ENCODE measurements at places on chromosomes 2 and 18. TPM values are rescaled to one million over a fixed set of nuclear protein-coding genes. Genes with fewer than 3 reads are reported as not detected.

The NYAP2 gene
- 0.30 TPM for total RNA-seq

The MGAT4A gene
- total RNA-seq: 12.2 TPM

The WNT10A gene
- 1.2 TPM for total RNA-seq

The UGT1A3 gene
- total RNA-seq: 67.1 TPM

The COL4A4 gene
- 6.0 TPM for total RNA-seq

The CETN1 gene
- total RNA-seq: not detected

The DSEL gene
- total RNA-seq: 2.5 TPM

The MC5R gene
- not detected for total RNA-seq

The CBLN2 gene
- total RNA-seq: not detected

The MAB21L4 gene
- 68.8 TPM for total RNA-seq

The ANKRD23 gene
- 8.9 TPM for total RNA-seq

The RAMP1 gene
- total RNA-seq: 48.5 TPM

The SERPINB13 gene
- total RNA-seq: not detected

The CNRIP1 gene
- total RNA-seq: not detected

The CLEC4F gene
- total RNA-seq: not detected

The NEU4 gene
- 0.92 TPM for total RNA-seq

The LRP1B gene
- total RNA-seq: 1.7 TPM

The RGPD4 gene
- total RNA-seq: not detected

The DOK1 gene
- 15.0 TPM for total RNA-seq

The TNS1 gene
- total RNA-seq: 6.0 TPM

The SLC30A3 gene
- 2.3 TPM for total RNA-seq

The MYCN gene
- not detected for total RNA-seq

The RUFY4 gene
- not detected for total RNA-seq

The GPR39 gene
- 14.1 TPM for total RNA-seq

The CDH2 gene
- total RNA-seq: 8.5 TPM

The AMER3 gene
- not detected for total RNA-seq

The DTNA gene
- not detected for total RNA-seq

The MOCOS gene
- 30.4 TPM for total RNA-seq

The LRRTM1 gene
- not detected for total RNA-seq

The LIMS4 gene
- total RNA-seq: 1.4 TPM

The GPR35 gene
- 1.1 TPM for total RNA-seq

The PAX8 gene
- 6.4 TPM for total RNA-seq

The CTAGE1 gene
- not detected for total RNA-seq

The DYSF gene
- 10.6 TPM for total RNA-seq

The TXNDC2 gene
- 0.11 TPM for total RNA-seq

The PDE1A gene
- total RNA-seq: 0.30 TPM
